Central memory CD8-positive, alpha-beta T cell (primary cell): ENCODE measurements at places on chromosomes 11 and 22.

GRCh38 chr11:116946414-116946813 lies 109.0 kb upstream of the APOA1 start:
- no peak for DNase-seq

DNA sequence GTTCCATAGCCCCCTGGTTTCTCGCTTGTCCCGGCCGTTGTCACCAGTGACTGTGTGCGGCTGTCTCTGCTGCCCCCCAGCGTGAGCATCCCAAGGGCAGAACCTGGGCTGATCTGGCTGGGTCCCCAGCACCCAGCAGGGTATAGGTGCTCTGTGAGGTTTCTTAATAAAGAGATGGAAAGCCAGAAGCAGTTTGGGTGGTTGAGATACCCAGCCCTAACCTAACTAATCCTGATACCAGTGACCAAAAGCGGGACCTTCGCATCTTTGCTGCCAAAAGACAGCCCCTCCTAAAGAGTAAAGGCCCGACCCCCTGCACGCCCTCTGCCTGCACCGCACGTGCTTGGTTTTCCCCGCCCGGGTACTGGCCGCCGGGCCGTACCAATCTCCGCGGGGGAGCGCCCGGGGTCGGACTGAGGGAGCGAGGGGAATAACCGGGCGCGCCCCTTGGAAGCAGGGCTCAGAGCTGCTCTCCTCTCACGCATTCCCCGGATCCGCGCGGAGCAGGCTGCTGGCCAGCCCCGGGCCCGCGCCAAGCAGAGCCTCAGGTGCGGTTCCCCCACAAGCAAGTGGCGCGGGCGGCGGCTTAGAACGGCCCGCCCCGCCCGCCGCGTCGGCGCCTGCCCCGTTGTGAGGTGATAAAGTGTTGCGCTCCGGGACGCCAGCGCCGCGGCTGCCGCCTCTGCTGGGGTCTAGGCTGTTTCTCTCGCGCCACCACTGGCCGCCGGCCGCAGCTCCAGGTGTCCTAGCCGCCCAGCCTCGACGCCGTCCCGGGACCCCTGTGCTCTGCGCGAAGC lies at the start of gene DGAT2:
TSS of gene DGAT2 (plus strand) at position 667 of the 797 bp plus-strand sequence. CDS start 214 bp downstream, outside the sequence.
- DNase-seq: peak; percentile 48

DNA sequence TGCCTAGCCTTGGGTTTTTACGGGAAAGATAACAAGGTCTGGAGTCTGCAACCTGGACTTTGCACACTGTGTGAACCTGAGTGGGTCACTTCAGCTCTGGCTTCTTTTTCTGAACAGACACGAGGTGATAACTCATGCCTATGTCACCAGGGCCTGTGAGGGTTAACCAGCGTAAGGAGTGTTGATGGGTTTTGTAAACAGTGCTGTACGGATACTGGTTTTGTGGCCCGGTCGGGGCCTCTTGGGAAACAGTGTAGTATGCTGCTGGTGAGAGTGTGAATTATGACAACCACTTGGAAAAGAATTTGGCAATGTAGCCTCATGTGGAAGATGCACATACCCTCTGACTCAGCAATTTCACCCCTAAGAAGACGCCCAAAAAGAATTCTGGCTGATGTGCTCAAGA lies 266.8 kb downstream of the MN1 start:
- no peak for DNase-seq

DNA sequence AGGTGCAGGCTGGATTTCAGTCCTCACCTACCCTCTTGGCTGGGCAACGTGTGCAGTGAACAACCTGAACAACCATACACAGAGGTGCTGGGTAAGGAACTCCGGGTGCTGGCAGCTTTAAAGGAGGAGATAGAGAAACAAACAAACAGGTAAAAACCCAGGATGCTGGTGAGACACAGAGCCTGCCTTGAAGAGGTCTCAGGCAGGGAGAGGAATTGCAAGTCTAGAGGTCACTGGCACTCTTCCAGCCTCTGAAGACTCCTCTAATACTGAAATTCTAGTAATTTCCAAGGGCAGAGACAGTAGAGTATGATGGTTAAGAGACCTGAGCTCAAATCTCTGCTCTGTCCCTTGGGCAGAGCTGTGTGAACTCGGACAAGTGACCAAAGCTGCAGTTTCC lies 192.5 kb downstream of the CEP164 start:
- no peak for DNase-seq

- DNase-seq: no peak
These were observed 303.4 kb downstream of the SHANK2 start for GRCh38 chr11:70948855-70949531.

GRCh38 chr22:36439481-36440271 lies 41.8 kb downstream of the TXN2 start:
- no peak for DNase-seq

- DNase-seq: no peak
These were observed 1230.8 kb downstream of the LRRC4C start for GRCh38 chr11:40228662-40229061.
